NCI-H1417 treated with DMSO at 0.1 percent for 48 hours (cell line): ENCODE measurements at places on chromosomes 7 and 10.

- no peak for DNase-seq
These were observed 24.9 kb upstream of the TNRC18 start for GRCh38 chr7:5448378-5449037.

- no peak for DNase-seq
These were observed 129.7 kb upstream of the LRGUK start for GRCh38 chr7:133997463-133997862.

GRCh38 chr7:69676247-69676646 is 78.0 kb downstream of the AUTS2 start:
- no peak for DNase-seq

GRCh38 chr10:43135064-43135463 is 3.2 kb upstream of the CSGALNACT2 start:
- DNase-seq: no peak

GRCh38 chr7:130733931-130734814 is at the start of gene KLF14:
Gene KLF14 (minus strand): TSS chr7:130734207. CDS start chr7:130734033, 174 bp downstream.
- no peak for DNase-seq

DNA sequence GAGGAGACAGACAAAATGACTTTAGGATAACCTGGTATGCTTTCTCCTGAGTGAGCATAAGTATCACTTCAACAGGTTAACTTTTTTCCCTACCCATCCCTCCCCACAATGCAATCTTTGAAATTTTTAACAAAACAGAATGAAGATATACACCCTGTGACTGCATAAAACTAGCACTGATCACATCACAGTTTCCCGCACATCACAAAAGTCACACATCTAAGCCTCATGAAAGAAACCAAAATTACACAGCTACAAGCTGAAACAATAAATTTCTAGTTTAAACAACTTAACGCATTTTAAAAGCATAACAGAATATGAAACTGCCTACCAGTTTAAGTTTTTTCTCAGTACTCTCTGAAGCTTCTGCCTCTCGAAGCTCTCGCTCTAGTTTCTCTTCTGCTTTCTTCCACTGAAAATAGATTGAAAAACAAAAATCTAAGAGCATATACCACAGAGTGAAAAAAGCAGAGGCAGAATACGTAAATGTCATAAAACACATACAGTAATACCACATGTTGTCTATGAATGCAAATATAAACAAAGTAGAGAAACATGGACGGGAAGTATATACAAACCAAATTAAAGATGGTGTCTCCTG is 18.1 kb downstream of the NOC3L start:
- DNase-seq: no peak

- DNase-seq: no peak
These were observed 94.7 kb downstream of the WDR11 start for GRCh38 chr10:120945801-120946302.

DNA sequence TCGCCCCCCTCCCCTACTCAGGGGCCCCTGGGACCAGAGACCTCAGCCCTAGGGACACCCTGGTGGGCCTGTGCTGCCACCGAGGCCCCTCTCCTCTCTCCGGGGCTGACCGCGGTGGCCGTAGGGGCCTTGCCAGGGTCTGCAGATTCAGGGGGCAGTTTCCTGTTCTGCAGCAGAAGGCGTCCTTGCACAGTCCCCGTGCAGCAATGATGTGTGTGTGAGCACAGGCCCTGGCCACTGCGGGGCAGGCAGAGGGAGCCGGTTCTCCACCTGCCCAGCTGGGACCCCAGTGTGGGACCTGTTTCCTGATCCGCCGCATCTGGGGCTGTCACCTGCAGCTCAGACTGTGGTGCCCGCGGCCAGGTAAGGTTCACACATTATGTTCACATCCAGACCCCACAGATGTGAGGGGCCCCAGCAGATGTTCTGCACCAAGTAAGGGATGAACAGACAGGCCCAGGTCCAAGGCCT is 60.7 kb upstream of the DNAJB6 start:
- DNase-seq: no peak

GRCh38 chr10:115049960-115050359 is 43.2 kb upstream of the ATRNL1 start:
- DNase-seq: no peak

- no peak for DNase-seq
These were observed 19.7 kb downstream of the RPS24 start for GRCh38 chr10:78053211-78053868.

DNA sequence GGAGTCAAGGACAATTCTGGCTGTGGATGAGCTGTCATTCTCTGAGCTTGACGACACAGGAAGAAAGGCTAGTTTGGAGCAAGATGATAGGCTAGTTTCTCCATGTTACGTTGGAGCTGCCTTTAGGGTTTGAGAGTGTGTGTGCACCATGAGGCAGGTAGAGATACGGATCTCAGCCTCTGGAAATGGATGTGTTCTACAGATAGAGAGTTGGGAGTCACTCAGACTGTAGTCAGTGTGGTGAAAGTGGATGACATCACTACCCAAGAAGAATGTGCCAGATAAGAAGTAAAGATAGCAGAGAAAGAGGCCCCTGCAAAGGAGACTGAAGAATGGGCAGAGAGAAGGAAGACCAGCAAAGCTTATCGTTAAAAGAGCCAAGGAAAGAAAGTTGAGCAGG is 42.4 kb downstream of the PNLIPRP3 start:
- no peak for DNase-seq
